Lung (tissue), 17 donors: ENCODE measurements at places on chromosomes 11 and 22. TPM values are rescaled to one million over a fixed set of nuclear protein-coding genes. Genes with fewer than 3 reads are reported as not detected.

Gene HRAS
- 73.5 TPM for total RNA-seq

Gene SLC29A2
- total RNA-seq: 6.5 TPM

Gene C11orf98
- total RNA-seq: 19.0 TPM

Gene APOL3
- 46.6 TPM for total RNA-seq

Gene VPREB1
- not detected for total RNA-seq

Gene MS4A13
- total RNA-seq: not detected

- DNase-seq: no peak
Measured at GRCh38 chr22:42716221-42716620, 4.4 kb downstream of the A4GALT start.

GRCh38 chr11:100600941-100601340 lies 86.1 kb upstream of the ARHGAP42 start:
- no peak for DNase-seq

- no peak for DNase-seq
Measured at GRCh38 chr11:116918925-116919655, 81.7 kb upstream of the APOA1 start.

- DNase-seq: no peak
Measured at GRCh38 chr11:75664389-75664788, 4.4 kb downstream of the MAP6 start.

- DNase-seq: no peak
Measured at GRCh38 chr11:129819237-129819636, 3.6 kb downstream of the TMEM45B start.

DNA sequence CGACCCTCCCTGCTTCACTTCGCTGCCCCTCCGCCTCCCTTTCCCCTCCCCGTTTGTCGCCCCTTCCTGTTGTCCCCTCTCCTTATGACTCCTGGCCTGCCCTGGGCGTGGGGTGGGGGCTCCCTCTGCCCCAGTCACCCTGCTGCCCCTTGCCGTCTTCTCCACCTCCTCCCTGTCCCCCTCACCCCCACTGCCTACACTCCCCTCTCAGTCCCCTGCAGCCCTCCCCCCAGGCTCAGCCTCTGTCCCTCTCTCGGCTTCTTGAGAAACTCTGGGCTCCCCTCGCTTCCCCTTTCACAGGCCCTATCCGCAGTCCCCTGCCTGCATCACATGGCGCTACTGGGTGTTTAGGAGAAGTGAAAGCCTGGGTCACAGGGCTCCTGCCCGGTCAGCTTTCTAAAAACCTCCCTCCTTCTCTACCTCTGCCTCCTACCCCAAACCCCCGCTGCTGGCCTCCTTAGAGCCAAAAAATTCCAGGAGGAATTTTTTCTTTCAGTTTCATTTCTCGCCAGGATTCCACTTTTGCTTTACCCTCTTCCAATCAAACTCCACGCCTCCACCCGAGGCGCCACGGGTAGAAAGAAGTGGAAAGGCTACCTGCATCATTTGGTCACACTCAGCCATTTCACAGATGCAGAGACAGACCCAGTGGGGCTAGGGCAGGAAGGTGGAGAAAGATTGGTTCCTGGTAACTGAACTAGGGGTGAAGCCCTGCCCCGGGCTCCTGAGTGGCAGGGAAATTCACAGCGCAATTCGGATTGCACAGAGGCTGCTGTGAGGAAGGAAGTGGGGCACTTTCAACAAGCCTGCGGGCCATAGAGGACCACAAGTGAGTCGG lies at the start of gene SLC15A3:
Gene SLC15A3, minus strand, starts transcription at position 273 of the 838 bp plus-strand sequence. CDS start 625 bp downstream, outside the sequence.
- DNase-seq: peak; percentile 84

DNA sequence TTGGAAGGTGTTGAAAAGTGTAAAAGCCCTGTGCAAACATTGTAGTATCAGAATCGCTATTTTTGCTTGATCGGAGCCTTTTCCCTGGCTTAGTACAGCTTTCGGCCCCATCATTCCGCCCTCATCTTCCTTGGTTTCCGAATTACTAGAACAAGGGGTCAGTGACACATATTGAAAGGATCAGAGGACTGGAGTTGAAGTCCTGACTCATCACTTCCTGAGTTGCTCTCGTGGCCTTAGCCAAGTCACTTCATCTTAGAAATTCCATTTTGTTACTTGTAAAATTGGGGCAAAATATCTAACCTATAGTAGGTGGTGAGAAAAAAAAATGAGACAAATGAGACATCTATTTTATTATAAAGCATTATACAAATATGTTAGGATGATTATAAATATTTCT lies 375.0 kb downstream of the NTM start:
- DNase-seq: no peak

GRCh38 chr11:128424271-128424711 lies 163.1 kb downstream of the ETS1 start:
- DNase-seq: peak; percentile 90

GRCh38 chr11:7551571-7551970 lies 37.8 kb downstream of the PPFIBP2 start:
- no peak for DNase-seq

DNA sequence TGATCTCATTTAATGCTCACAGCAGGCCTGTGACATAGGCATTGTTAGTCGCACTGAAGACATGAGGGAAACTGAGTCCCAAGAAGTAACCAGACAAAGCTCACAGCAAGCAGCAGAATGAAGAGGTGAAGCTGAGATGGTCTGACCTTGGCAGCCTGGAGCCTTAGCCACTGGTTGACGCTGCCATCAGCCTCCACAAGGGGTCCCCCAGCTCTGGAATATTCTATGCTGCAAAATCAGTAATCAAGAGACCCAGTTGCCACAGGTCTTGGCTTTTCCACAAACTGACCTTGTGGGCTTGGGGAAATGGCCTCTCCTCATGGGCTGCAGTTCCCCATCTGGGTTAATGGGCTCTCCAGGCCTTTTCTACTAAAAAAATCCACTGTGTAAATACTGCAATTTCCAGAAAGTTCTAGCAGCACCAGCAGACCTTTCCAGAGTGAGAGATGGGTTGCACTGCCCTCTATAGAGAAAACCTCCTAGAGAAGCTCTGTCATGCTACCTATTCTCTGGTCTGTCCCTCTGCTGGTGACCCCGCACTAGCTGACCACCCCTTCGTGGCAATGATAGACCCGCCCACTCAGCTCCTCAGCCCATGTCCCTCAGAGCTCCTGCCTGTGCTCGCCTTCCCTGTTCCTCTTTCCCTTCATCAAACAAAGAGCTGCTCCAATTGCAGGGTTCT lies 22.6 kb upstream of the ISX start:
- no peak for DNase-seq
